ENCODE measurements at places on chromosomes 3 and 15. TPM values are rescaled to one million over a fixed set of nuclear protein-coding genes. Genes with fewer than 3 reads are reported as not detected.

Gene SLC2A2
- not detected for total RNA-seq

Gene KIF7
- total RNA-seq = 9.4 TPM

Gene ACOX2
- 28.8 TPM for total RNA-seq

Gene NKTR
- 367 TPM for total RNA-seq

Gene ARL14
- 5.2 TPM for total RNA-seq

Gene TMEM207
- total RNA-seq = not detected

DNA sequence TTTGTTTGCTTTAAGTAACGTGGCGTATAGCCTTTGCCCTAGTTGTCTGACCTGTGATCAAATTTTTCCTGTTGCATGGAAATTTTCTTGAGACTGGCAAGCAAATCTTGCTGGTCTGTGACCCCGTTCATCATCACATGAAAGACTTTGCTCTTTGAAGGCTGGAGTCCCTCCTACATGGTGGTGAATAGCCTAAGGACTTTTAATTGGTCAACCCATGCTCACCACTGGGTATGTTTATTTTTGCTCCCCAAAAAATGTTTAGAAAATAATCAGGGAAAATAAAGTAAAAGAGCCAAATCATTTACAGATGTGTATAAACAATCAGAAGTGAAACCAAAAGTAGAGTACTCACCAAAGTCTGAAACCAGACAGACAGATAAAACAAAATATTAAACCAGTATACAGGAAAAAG is 1075.3 kb upstream of the ALCAM start:
- DNase-seq = no peak

GRCh38 chr3:193673845-193674244 is 80.8 kb downstream of the OPA1 start:
- no peak for DNase-seq

GRCh38 chr3:16600780-16601536 is 4.3 kb downstream of the DAZL start:
- peak; percentile 59 for DNase-seq

DNA sequence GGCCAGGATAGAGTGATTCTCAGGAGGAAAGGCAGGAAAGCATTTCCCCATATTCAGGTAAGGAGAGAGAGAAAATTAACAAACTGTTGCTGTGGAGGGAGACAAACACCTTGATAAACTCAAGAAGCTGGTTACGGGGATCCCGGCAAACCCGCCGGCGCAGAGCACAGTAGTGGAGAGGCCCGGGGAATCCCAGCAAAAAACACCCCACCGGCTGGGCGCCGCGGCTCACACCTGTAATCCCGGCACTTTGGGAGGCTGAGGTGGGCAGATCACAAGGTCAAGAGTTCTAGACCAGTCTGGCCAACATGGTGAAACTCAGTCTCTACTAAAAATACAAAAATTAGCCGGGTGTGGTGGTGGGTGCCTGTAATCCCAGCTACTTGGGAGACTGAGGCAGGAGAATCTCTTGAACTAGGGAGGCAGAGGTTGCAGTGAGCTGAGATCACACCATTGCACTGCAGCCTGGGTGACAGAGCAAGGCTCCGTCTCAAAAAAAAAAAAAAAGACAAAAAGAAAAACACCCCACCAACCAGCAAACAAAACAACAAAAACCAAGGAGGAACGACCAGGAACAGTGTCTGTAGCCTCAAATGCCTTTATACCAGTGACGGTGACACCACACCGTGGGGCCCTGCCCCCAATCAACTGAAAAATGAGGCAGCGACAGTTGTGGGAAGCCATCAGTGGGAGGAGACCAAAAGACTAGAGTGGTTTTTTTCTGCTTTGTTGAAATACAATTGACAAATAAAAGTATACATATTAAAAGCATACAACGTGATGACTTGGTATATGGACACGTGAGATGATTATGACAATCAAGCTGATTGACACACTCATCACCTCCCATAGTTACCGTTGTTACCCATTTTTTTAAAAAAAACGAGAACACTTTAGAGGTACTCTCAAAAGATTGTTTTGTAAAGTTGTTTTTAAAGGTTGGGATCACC is 40.2 kb upstream of the IDH2 start:
- DNase-seq = no peak

- no peak for DNase-seq
Observed at GRCh38 chr3:1448443-1448842, 355.6 kb downstream of the CNTN6 start.

DNA sequence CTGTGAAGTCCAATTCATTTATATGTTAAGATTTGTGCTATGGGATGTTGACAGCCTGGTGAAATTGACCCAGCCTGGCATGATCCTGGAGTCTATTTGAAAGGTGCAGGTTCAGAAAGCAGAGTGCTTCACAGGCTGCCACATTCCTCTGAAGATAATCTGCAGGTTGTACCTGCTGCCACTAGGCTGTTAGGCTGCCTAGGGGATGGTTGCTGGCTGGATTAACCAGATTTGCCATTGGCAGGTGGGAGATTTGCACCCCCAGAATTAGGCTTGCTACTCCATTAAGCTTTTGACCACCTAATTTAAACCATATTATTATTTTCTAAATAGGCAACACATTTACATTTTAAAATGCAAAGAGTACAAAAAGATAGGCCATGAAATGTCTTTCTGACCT is 85.8 kb upstream of the RASGRP1 start:
- DNase-seq = no peak

GRCh38 chr15:67244971-67245478 is 9.4 kb downstream of the AAGAB start:
- DNase-seq = no peak

GRCh38 chr15:81575436-81576123 is 201.6 kb upstream of the TMC3 start:
- DNase-seq = no peak

DNA sequence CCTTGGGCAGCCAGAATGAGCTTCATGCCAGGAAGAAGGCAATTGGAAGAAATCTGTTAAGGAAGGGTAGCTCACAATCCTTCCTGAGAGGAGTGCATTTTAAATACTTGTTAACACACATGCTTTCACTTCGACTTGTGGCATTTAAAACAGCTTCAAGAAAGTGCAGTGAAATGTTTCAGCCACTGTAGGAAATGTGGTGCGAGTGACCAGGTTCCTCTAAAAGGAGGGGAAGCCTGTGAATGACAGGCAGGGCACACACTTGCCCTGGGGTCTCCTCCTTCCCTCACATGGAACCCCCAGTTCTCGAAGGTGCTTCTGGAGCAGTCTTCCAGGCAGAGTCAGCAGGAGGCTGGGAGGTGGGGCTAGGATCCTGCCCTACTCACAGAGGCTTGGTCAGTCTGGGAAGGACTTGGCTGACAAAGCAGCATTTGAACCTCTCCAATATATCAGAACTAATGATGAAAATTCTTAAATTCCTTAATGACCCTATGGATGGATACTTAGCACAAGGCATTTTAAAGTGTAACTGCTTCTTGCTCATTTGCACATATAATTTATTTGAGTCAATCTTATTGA is 358.6 kb downstream of the CHST2 start:
- no peak for DNase-seq

- DNase-seq = no peak
Observed at GRCh38 chr3:188244395-188244861, 90.5 kb downstream of the LPP start.

DNA sequence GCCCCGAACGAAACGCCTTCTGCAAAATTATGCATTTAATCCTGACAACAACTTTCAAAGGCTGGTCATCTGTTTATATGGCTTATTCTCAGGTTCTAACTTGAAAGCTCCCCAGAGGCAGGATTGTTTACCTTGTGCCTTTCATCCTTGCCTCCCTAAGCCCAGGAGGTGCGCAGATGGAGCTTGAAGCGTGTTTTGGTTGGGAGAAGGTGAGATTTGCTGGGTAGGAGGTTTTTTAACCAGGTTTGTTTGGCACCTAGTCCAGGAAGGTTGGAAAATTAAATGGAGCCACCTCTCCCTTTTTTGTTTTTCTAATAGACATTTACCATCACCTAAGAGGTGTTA is 675 bp downstream of the TSEN2 start:
- DNase-seq = no peak

DNA sequence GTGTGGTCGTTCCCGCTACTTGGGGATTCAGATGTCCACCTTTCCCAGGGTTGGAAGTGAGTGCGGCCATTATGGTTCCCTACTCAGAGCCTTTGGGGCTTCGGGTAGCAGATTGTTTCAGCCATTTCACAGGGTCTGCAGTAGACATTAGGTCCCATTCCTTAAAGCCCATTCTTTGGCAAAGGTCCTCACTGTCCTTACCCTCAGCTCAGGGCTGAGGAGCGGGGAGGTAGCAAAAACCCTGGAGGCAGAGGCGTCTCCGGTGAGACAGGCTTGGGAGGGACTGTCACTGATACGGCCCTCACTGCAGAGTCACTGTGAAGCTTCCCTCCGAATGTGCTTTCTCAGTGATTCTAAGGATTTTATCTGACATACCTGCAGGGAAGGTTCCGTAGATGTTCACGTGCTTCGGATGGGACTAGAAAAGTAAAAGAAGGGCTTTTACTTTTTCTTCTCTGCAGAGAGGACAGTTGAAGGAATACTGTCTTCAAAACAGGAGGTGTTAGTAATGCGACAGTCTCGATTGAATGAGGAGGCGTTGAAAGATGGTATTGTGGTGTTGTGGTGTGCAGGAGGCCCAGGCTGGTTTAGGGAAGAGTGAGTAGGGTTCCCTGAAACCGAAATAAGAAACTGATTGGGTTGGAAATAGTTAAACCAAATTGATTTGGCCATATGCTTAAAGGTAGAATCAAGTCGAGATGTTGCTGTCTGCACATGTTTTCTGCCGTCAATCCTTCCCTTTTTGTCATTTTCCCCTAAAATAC is 630 bp downstream of the ATP6V1A start:
- no peak for DNase-seq

DNA sequence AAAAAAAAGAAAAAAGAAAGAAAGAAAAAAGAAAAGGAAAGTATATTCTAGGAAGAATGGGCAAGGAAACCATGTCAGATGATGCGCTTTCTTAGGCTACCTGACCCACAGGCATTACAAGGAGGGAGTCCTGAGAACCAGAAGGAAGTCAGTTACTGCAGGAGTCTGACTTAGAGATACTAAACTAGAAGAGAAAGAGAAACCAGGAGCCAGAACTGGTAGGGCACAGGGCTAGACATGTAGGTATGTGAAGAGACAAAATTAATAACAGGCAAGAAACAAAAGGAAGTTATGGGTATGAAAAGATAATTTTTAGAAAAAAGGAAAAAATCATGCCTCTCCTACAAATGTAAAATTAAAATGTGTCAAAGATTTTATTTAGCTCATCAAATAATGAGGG is 63.3 kb upstream of the LRRN1 start:
- DNase-seq = no peak

DNA sequence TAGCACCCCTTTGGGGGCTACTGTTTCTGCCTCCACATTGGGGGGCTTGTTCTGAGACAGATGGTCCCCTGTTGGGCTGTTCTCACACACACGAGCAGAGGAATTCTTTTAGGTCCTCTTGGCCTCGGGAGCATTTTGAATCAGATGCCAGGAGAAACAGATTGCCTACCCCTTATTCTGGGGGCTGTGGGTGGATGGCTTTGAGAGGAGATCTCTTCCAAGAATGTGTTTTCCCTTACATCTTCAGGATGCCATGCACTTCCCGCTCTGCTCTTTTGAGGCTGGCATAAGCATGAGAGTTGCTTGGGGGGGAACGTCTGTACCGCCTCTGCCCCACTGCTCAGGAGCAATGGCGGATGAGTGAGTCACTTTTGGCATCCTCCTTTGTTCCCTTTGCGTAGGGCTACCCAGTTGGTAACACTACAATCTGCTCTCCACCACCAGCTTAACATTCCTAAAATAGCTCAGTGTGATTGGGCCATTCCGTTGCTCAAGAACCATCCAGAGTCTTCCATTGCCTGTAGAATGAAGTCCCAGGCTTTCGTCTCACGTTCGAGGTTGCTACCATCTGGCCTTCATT is 154.4 kb downstream of the RPLP1 start:
- no peak for DNase-seq

- no peak for DNase-seq
Observed at GRCh38 chr3:155704061-155704460, 40.8 kb downstream of the PLCH1 start.

DNA sequence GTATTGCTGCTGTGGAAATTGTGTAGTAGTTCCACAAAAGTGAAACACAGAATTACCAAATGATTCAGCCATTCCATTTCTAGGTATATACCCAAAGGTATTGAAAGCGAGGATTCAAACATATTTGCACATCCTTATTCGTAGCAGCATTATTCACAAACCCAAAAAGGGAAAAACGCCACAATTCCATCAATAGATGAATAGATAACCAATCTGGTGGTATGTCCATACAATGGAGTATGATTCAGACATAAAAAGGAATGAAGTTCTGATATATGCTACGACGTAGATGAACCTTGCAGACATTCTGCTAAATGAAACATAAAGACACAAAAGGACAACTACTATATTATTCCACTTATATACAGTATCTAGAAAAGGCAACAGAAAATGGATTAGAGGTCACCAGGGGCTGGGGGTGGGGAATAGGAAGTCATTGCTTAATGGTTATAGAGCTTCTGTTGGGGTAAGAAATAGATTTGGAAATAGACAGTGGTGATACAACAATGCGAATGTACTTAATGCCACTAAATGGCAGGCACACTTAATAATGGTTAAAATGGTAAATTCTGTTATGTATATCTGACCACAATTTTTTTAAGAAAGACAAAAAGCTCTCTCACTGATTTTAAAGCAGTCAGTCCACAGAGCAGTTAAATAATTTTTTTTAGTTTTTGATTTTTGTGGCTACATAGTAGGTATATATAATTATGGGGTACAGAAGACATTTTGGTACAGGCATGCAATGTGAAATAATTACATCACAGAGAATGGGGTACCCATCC is 51.8 kb upstream of the PSMD6 start:
- DNase-seq = no peak

DNA sequence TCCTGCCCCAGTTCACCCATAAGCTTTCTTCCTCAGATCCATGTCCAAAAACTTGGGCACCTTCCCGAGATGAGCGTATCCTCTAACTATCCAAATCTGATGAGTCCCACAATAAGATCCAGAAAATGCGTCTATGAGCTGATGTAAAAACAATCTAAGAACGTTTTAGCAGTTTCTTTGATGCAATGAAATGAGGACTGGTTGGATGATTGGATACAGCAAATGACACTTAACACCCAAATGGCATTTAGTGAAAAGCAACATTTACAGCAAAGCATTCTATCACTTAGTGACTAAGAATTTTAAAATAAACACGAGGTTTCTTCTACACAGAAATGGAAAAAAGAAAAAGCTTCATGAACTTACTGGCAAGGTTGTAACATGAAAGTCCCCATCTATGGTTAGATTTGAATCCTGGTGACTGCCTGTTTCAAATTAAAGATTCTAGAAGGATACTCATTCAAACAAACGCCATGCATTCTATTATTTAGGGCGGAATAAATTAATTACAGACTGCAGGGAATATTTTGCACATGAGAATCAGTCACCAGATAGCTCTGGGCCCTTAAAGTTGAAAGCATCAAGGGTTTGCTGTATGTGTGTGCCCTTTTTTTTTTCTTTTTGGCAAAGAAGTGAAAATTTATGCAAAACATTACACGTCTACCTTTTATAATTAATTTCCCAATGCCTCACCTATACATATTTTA is 598.6 kb downstream of the FOXP1 start:
- no peak for DNase-seq
